ENCODE measurements at places on chromosomes 7 and 10.

DNA sequence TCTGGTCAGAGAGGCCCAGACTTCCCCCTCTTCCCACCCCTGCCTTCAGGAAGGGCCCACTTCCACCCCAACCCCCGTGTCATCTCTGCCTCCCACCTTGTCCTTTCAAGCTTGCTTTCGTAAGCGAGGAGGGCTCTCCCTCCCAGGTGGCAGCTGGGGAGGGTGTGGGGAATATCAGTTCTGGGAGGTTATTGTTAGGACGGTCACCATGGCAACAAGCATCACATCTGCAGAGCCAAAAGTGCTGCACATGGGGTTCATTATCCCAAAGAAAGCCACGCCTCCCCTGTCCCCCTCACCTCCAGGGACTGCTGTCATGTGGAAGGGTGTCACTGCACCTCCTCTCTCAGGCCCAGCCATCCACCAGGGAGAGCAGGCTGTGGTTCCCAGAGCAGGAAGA lies 2.6 kb upstream of the CAMK2B start:
- DNase-seq, result no peak

DNA sequence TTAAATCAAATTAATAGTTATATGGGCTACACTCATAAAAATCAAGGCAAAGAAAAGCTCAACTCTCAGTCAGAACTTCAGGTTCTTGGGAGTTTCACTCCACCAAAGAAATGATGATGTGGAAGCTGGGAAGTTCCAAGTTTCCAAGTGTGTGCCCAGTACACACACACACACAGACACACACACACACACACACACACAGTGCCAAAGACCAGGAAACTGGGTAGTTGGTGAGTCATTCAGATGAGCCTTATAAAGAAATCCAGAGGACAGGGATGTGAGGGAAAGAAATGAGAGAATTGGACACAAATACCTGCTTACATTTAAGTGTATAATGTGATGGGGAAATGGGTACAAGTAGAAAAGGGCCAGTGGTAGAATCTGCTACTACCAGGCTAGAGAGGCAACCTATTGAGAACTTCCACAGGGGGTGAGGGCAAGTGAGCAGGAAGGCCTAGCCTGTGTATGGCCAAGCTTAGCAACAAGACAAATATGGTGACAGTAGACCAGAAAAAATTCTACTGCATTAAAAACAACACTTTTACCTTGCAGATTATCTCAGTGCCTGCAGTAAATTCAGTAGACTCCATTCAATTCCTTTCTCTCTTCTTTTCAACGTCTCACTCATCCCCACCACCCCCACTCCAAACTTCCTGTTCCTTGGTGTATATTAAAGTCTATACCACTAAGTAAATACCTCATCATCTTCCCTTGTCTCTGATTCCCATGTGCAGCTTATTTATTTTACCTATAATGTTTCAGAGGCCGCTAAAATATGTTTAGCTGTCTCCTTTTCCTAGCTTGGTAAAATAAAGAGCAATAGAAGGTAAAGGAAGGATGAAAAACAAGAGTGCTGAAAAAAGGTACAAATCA lies 95.0 kb downstream of the CABCOCO1 start:
- no peak for DNase-seq

GRCh38 chr10:58641095-58641531 lies 128.4 kb downstream of the BICC1 start:
- no peak for DNase-seq

DNA sequence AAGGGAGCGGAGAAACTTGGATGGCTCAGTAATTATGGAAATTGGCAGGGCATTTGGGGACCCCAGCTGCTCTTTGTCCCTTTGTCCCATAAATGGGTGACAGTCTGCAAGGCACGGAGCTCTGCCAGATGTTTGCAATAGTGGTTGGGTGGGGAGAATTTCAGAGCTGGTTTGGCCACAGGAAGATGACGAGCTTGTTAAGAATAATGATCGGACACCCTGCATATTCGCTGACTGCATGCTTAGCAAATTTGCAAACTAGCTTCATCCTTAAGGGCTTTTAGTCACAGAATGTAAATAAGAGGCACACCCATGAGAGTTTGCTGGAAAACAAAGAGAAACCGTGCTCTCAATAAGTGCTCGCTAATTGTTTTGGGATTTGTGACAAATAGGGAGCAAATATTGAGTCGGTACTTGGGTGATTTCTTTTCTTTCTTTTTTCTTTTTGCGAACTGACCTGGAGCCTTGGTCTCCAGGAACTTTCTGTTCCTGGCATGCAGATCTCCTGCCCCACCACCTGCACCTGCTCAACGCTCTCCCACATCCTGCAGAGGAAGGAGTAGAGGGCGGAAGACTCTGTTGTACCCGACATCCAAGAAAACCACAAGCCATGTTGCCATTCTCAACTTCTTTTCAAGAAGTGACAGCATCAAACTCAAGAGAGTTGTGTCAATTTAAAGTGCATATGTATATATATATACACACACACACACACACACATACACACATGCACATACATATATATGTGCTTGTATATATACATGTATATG lies 238.9 kb downstream of the CAMK1D start:
- DNase-seq, result no peak

- DNase-seq, result no peak
Observed at GRCh38 chr7:139658908-139659675, 118.7 kb downstream of the HIPK2 start.

DNA sequence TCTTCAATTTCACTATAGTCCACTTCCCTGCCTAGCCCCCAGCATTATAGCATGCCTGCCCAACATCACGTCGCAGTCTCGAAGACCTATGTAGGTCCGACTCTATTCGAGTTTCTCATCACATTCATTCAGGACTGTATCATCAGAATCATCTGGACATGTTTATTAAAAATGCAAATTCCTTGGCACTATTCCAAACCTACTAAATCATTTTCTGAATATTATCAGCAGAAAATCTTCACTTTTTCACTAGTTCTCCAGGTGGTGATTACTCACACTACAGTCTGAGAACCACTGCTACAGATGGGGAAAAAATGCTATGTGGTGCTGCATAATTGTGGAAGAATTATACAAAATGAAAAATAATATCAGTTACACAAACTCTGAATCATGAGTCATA lies 29.3 kb upstream of the ETV1 start:
- DNase-seq, result no peak

GRCh38 chr10:71537125-71537524 lies 140.4 kb downstream of the CDH23 start:
- DNase-seq, result no peak

DNA sequence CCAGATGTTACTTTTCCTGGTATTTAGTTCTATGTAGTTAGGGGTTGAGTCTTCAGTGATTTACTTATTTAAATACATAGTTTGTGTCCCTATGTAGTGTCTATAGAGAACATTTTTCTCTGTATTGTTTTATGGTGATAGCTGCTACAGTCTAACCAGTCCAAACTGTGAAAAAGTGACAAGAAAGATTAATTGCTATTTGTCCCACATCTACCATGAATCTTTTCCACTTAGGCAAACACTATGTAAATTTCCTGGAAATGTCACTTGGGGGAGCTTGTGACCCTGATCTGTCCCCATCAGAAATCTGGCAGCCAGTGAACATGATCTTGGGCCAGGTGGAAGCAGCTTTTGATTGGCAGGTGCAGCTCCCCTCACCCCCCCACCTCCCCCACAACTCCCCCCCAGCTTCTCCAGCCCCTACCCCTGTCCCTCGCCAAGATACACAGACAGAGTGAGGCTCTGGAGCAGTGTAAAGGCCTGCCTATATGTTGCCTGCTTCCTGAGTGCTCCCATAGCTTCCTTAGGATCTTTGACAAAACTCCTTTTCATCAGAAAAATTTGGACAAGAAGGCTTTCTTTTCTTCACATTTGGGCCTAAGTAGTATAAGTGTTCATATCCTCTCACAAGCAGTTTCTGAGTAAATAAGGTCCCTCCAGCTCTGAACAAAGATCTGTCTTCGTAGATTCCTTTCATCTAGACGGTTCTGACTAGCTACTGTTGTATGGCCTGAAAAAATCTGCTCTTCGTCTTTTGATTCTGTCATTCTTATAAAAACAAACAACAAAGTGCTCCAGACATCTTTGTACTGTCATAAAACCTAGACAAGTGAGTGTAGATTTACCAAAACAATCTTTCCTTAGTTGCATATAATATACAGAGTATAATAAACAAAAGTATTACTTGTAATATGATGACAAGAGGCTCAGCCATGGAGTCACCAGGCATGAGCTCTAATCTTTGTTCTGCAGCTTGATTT lies 31.5 kb upstream of the SLC13A1 start:
- no peak for DNase-seq

- DNase-seq, result no peak
Observed at GRCh38 chr10:20976891-20977290, 79.8 kb upstream of the NEBL start.

- DNase-seq, result no peak
Observed at GRCh38 chr7:150983893-150984368, 5.8 kb upstream of the KCNH2 start.

DNA sequence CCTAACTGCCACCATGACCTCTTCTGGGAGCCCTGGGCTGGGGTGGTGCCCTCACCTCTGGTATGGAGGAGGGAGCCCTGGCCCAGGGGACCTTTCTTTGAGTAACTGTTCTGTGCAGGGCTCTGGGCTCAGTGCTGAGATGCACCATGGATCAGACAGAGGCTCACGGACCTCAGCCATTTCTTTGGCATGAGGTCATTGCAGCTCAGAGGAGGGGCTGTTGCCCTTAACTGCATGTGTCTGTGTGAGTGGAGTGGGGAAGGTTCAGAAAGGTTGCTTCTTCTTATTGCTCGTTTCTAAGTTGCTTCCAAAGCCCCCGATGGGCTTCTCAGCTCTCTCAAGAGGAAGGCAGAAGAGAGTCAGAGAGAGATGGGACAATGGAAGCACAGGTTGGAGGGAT lies 233.9 kb downstream of the RPS24 start:
- no peak for DNase-seq

DNA sequence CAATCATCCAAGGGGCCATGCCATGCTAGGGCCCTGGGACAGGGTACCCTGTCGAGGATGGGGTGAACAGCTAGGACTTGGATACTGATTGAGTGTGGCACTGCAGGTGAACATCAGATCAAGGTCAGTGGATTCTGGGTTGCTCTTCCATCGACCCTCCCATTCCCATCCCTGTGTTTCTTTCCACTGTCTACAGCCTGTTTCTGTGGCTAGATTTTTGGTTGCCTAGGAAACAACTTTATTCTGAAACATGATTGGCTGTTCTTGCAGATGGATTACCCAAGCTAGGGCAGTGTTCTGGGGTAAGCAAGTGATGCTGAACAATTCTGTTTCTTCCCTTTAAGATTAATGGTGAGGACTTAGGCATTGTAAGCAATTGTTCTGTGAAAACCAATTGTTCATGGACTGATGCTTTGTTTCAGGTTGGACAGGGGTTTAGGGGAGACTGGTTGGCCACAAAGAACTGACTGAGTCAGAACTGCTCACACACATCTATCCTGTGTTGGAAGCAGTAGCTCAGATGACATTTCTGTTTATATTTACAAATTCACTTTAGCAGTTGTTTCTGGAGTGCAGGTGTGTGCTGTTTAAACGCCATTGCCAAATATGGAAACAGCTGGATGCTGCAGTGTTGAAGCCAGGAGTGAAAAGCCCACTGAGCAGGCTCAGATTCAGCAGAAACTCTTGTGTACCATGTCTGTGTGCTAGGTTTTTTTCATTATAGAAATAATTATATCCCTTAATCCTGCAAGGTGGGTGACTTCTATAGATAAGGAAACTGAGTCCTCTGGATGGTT lies 102.3 kb upstream of the BTBD16 start:
- no peak for DNase-seq

DNA sequence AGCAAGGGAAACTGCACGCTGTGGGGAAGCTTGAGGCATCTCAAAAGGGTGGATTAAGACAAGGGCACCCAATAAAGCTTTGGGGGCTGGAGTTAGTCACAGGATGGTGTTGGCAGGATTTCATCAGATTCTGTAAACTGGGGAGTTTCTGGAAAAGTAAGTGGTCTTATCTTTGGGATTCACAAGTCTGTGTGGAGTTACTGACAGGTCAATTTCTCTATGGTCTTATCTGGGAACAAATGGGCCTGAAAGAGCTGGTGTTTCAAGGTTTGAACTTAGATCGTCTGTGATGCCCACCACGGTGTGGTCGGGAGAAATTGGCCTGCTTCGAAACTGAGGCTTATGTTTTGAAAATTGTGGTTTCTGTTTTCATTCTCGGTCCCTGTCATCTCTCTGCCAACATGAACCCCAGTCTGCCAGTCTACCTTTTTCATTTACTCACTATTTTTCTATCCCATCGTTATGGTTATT lies 23.8 kb upstream of the AOAH start:
- DNase-seq, result no peak

DNA sequence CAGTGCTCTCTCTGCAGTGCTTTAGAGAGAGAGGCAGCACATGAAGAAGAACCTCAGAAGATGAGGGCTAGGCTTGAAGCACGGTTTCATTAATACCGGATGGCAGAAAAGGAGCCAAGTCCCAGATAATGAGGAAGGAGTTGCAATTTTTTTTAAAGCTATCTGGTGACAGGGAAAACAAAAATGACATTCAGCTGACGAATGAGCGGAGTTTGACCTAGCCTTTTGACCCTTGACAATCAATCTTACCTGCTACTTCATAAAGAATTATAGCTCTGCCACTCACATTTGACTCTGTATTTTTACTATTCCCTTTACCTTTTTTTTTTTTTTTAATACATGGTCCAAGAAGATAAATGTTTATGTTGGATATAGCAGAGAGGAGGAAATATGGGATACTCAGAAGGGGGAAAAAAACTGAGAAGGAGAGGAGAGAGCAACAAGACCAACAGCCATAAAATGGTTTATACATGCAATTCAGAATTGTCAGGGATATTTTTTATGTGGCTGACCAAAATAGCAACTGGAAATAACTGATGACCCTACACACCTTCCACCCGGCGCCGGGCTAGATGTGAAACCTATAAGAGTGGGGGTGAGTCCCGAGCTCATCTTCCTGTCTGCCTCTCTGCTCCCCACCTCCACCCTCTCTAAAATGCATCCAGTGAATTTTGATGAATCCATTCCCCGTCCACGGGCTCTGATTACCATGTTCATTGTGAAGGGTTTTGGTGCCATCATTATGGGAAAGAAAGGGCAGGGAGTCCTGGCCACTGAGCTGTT lies 274.4 kb upstream of the YAE1 start:
- DNase-seq, result no peak

- no peak for DNase-seq
Observed at GRCh38 chr10:72418679-72419078, 64.0 kb upstream of the DNAJB12 start.

- DNase-seq, result no peak
Observed at GRCh38 chr7:18762189-18762588, 266.6 kb downstream of the HDAC9 start.

DNA sequence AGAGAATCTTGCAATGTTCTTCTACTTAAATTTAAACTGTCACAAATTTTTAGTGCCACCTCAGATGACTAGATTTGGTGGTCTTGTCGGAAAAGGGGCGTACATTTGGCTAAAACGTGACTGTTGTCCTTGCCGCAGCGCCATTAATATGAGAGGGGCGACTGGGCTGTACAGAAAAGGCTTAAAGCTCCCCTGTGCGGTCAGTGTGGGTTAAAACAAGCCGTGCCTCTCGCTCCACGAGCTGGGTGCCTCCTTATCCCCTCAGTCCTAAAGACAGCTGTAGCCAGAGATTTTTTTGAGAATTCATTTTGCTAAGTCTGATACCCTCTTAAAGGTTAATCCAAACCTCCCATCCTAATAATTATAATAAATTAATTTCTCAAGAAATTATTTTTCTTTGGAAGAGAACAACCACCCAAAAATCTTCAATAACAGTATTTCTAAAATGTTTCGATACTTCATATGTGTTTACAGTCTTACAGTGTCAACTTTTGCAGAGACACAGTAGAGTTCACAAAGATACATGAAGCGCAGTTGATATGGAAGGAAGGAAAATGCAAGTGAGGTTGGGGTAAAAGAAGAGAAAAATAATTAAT lies 68.6 kb downstream of the C7orf25 start:
- DNase-seq, result no peak

- no peak for DNase-seq
Observed at GRCh38 chr7:73504920-73505319, 17.2 kb downstream of the BAZ1B start.

All from T-helper 1 cell (primary cell).